SIG-M5 (cell line): ENCODE measurements at places on chromosomes 12 and 14.

DNA sequence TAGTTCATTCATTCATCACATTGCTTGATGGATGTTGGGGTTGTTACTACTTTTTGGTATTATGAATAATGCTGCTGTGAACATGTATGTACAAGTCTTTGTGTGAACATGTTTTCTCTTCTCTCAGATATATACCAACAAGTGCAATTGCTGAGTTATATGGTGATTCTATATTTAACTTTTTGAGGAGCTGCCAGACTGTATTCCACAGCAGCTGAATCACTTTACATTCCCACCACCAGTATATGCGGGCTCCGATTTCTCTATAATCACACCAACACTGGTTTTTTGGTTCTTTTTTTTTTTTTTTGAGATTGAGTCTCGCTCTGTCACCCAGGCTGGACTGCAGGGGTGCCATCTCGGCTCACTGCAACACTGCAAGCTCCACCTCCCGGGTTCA is 22.2 kb upstream of the PLEKHG6 start:
- no peak for DNase-seq

- DNase-seq, result no peak
Observed at GRCh38 chr14:67999290-67999689, 179.7 kb downstream of the RAD51B start.

- DNase-seq, result no peak
Observed at GRCh38 chr14:54902521-54903420, at the start of gene GCH1. GCH1 (minus strand) TSS chr14:54902826; CDS start chr14:54902663, 163 bp downstream.

- DNase-seq, result no peak
Observed at GRCh38 chr12:109773384-109774011, 59.7 kb downstream of the TRPV4 start.

DNA sequence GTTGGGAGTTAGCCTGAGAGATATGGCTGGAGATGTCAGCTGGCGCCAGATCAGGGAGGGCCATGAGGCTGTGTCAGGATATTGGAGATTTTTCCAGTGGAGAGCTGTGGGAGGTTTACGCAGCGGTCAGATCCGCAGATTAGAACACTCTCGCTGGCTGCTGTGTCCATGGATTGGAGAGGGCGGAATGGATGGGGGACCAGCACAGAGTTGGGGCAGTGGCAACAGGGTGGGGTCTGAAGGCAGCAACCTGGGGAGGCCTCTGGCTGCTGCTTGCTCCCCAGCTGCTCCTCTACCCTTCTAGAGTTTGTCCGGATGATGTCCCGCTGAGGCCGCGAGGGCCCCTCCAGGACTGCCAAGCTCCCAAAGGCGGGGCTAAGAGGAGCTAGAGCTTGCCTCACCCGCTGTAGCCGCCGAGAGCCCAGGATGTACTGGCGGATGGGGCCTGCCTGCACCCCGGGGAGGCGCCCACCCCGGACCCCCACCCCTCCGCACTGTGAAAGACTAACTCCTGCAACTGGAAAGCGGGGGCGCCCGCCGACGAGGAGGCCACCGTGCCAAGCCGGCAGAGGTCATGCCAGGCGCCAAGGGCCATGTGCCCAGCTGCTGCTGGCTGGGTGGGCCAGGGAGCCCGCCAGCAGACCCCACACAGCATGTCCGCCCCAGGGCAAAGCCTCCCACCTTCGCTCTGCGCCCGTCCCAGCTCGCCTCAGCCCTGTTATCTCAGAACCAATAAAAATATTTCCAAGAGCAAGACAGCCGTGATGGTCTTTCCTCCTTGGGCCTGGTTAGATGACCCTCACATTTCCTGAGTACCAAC is 20.2 kb upstream of the MLEC start:
- no peak for DNase-seq

DNA sequence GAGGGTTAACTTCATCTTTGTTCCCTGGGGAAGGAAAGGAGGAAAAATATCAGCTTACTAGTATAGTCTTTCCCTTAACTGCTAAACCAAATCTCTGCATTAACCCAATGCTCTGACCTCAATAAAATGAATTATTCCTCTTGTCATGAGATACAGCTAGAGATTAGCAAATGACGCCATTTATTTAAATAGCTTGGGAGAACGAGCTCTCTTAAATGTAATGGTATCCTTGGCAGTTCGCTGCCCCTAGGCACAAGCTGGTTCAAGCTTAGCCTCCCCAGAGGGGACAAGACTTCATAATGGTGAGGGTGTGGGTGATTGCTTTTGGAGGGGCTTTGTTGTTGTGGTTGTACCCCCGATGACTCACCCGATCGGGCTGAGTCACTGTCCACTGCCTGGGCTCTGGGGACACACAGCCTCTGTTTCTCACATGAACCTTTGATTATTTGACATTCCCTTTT is 19.6 kb downstream of the FNTB start:
- DNase-seq, result no peak

DNA sequence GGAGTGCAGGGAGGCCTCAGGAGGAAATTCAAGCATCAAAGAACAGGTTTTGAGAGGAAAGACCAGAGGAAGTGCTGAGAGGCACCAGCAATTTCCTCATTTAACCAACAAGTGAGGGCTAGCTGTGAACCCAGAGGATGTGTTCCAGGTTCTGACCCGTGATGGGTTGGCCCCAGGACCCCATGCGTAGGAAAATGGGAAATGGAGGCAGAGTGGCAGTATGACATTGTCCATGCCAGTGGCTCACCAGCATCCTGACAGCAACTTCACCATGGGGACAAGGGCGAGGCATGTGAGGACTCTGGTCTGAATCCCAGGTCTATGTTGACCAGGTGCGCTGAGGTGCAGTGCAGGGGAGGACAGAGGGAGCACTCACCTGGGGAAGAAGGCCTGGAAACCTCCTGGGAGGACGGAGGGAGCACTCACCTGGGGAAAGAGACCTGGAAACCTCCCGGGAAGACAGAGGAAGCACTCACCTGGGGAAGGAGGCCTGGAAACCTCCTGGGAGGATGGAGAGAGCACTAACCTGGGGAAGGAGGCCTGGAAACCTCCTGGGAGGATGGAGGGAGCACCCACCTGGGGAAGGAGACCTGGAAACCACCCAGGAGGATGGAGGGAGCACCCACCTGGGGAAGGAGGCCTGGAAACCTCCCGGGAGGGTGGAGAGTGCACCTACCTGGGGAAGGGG is 6.7 kb upstream of the CACNA2D4 start:
- DNase-seq, result no peak

- DNase-seq, result no peak
Observed at GRCh38 chr12:4648104-4648500, 749 bp downstream of the AKAP3 start.

DNA sequence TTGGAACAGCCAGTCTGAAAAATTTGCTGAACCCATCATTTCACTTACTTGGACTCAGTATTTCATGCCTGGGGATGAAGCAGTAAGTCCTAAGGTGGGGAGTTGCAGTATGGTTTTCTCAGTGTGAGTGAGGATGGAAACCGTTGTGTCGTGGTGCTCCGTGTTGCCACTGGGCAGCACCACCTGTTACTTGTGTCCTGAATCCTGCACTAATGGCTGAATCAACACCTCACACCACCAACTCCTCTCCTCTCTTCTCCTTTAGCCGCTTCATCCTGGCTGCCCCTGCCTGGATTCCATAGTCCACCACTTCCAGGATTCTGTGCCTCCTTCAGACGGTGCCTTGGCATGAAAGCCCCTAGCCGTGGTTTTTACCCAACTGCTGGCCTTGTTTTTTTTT is 3.0 kb upstream of the EP400 start:
- no peak for DNase-seq

DNA sequence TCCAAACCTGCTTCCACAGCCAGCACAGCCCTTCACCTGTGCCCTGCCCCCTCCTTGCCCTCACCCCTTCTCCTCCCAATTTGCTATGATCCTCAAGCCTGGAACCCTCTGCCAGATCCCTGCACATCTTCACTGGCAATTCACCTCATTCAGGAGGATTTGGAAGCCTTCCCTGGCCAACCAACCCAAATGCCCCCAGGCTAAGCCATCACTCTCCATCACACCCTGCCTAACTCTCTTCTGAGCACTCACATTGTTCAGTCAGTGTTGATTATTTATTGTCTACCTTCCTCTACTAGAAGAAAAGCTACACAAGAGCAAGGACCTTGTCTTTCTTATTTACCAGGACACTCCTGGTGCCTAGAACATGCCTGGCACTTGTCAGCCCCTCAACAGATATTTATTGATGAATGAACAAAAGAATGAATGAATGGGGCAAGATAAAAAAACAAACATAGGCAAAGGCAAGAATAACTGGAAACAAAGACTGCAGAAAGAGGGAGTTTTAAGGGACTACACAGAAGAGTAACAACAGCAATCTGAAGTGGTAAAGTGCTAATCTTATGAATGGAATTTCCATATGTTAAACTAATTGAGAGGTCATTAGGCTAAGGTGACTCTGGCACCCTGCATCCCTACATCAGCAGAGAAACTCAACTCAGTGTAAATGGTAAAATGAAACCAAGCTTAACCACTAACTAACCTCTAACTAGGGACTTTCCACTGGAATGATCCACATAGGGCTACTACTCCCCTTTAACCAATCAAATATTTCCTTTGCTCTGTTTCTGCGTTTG is 33.4 kb downstream of the TMTC1 start:
- no peak for DNase-seq

- DNase-seq, result no peak
Observed at GRCh38 chr12:52202361-52203078, 10.7 kb upstream of the KRT80 start.

DNA sequence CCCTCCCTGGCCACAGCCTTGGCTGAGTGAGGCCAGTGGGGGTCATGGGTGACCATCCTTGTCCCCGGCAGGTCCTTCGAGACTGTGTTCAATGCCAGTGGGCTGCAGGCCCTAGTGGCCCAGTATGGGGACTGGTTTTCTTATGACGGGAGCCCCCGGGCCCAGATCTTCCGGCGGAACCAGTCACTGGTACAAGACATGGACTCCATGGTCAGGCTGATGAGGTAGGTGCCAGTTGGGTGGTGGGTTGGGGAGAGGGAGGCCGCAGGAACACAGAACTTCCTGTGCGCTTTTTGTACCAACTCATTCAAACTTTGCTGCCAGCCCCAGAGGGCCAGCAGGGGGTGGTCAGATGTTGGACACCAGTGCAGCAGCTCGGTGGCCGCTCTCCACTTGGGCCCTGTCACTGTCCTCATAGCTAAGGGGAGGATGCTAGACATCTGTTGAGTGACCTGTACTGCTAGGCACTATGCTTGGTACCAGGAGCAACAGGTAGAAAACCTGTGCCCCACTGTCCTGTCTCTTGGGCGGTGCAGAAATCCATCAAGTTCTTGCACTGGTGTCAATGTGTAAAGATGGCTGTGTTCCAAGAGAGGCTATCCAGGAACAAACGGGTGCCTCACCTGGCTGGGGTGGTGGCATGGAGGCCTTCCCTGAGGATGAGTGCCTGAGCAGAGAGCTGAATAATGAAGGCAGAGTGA is 16.7 kb downstream of the SDS start:
- DNase-seq, result no peak

GRCh38 chr12:110577864-110578693 is 5.0 kb downstream of the PPTC7 start:
- peak; percentile 67 for DNase-seq

DNA sequence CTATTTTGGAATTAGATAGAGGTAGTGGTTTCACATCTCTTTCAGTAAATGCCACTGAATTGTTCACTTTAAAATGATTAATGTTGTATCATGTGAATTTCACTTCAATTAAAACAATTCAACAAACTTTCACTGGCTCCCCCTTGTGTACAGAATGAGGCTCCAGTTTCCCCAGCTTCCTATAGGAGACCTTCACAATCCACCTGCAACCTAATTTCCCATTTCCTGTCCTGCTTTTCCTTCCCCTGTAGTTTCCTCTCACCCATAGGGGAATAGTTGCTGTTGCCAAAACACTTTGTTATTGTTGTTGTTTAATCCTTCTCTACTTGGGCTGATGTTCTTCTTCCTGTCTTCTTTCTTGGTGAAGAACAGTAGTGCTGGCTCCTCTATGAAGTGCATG is 59.8 kb downstream of the NPAS3 start:
- DNase-seq, result no peak

DNA sequence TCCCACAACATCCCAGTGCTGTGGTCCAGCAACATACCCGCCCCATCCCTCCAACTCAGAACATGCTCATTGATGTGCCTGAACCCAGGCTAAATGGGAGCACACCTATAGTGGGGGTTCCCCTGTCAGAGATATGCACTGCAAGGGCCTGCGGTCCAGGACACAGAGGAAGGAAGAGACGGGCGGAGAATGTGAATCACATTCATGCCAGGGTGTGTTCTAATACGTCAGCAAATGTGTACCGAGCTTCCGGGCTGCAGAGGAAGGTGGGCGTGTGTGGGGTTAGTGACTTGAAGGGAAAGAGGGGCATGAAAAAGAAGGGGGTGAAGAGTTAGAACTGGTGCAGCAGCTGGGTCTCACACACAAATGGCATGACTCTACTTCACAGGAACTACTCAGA is 83.7 kb downstream of the DPF3 start:
- no peak for DNase-seq

GRCh38 chr12:132550014-132550802 is 60.2 kb downstream of the LRCOL1 start:
- no peak for DNase-seq

DNA sequence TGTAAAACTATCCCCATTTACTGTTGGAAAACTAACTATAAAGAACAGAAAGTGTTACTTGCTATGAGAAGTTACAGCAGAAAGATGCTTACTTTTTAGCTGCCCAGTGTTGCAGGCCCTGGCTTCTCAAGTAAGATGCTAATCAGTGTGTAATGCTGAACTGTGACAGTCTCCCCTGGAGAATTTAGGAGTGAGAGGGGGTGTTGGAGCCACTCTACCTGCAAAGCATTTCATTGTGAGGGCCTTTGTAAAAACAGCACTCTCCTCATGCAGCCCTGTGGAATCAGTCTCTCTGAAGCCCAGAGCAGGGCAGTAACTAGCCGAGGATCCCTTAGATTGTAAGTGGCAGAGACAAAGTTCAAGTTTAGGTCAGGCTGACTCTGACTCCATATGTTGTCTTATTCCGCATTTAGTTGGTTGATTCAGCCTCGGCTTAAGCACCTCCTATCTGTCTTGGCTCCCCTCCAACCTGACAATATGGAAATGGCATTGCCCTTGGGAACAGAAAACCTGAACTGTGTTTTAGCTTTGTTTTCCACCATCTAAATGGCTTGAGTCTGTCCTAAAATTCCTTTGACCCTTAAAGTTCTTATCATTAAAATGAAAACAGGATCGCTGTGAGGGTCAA is 141.3 kb downstream of the PRKCH start:
- DNase-seq, result no peak

GRCh38 chr12:62749586-62749985 is 185.4 kb downstream of the PPM1H start:
- no peak for DNase-seq

DNA sequence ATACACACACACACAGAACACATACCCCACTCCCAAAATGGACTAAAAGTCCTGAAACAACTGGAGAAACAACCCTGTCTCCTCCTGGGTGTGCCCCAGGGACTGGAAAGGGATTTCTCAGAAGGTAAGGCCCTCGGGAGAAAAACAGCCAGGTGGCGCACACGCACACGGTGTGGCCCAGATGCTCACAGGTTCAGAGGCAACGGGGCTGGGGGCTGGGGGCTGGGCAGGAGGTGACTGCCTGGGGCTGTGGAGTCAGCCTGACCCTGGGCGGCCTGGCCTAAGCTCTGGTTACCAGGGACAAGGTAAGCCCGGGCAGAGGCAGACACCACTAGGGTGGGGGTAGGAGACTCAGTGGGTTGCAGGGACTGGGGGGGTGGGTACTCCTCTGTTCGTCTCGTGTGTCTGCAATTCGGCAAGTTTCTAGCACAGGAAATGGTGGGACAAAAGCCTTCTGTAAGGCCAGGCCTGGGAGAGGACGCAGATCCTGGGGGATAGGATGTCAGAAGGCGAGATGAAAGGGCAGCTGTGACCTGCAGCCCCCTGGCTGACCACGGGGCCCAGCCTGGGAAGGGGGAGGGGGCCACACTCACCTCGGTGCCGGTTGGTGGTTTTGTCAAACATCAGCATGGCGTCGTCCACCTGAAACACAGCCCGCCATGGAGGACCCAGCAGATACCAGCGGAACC is 10.4 kb downstream of the MSI1 start:
- DNase-seq, result no peak
